Hypothalamus (tissue), 51 donors: ENCODE measurements at places on chromosomes 5 and 9.

DNA sequence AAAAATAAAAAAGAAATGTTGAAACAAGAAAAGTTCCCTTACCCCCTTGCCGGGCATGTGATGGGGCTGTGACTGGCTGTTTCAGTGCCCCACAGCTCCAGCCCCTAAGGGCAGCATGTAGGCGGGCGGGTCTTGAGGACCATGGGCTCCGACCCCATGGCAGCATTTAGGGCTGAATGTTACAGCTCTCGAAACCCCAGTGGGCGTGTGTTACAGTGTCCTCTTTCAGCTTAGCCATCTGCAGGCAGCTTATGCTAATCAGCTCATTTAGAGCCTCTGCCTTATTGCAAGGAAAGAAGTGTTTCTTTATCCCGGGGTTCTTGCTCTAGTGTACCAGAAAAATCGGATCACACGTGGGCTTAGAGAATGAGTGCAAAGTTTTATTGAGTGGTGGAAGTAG is 497.4 kb upstream of the CYLC2 start:
- DNase-seq, result no peak

GRCh38 chr9:131148966-131149687 is 23.7 kb downstream of the NUP214 start:
- no peak for DNase-seq

- DNase-seq, result no peak
Observed at GRCh38 chr9:93955111-93955980, at the start of gene BARX1. TSS of gene BARX1 (minus strand) at chr9:93955355. CDS start at chr9:93955146, 209 bp downstream.

- DNase-seq, result no peak
Observed at GRCh38 chr9:86281593-86282076, 703 bp downstream of the ISCA1 start.

- no peak for DNase-seq
Observed at GRCh38 chr9:131668439-131669268, 71.2 kb downstream of the RAPGEF1 start.

DNA sequence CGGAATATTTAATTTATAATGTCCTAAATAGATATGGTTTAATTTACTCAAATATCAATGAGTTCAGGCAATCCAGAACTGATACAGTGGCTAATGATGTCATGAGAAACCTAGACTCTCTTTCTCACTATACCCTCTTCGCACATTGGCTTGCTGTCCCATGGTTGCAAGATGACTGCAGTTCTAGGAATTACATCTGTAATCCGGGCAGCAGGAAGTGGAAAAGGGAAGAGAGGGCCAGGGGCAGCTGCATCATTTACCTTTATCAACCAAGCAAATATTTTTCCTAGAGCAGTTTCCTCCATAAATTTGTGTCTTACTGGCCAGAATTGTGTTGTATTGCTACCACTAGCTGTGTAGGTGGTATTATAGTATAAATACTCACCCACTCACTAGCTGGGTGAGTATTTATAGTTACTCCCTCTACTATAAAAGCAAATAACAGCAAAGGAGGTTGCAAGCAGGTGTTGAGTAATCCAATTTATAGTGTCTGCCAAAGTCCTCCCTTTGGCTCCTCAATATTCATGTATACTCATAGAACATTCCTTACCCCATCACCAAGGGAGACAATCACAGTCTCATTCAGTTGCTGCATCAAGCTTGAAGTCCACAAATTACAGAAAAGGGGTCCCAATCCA is 168.8 kb downstream of the DROSHA start:
- no peak for DNase-seq

GRCh38 chr5:169993485-169993790 is 13.1 kb upstream of the INSYN2B start:
- DNase-seq, result no peak

- DNase-seq, result no peak
Observed at GRCh38 chr5:62152394-62153087, 153.5 kb upstream of the KIF2A start.

DNA sequence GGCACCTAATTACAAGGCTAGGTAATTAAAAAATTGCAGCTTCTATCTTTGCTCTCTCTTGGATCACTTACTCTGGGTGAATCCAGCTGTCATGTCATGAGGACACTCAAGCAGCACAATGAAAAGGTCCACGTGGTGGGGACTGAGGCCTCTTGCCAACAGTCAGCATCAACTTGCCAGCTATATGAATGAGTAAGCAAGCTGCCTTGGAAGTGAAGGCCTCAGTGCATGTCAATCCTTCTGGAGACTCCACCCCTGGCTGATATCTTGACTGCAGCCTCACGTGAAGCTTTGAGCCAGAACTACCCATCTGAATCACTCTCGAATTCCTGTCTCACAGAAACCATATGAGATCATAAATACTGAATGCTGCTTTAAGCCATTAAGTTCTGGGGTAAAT is 140.5 kb downstream of the SNX18 start:
- no peak for DNase-seq

DNA sequence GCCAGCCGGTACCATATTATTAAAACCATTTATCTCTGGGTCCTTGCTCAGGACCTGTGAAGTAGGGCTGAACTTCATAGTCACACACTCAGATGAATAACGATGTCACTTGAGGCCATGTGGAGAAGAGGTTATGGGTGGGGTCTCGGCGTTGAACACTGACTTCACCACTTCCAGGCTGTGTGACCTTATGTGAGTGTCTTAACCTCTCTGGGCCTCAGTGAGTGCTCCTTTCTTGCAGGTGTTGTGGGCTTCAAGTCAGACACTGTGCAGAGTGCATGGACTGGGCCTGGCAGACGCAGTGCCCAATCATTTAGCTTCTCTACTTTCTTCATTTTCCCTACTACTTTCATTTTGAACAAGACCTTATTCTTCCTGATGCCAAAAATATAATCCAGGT is 278.8 kb downstream of the PBX3 start:
- no peak for DNase-seq

DNA sequence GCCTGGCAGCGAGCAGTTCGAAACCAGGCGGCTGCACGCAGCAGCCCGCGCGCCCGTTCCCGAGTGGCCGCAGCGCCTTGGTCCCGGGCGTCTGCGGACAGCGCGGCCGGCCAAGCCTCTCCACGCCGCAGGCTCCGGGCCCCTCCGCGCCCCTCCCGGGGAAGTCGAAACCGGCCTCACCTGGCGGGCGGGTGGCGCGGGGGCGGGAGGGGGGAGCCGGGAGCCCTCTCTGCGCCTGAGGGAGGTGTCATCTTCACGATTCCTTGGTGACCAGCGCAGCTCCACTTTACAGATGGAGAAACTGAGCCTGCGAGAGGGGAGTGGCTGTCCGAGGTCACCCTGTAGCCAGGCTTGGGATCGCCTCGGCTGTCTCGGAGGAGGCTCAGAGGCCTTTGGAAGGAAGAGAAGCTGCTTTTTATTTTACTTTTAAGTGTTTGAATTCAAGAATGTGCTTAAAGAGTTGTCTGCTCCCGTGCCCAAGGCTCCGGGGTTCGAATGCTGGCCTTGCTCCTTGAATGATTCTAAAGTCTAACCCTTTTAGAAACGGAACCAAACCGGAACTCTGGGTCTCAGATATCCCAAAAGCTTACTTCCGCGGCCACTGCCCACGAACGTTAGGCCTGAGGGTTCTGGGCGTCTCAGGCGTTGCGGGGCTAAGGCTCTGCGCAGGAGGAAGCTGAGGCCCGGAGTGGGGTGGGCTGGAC is 662 bp downstream of the SUSD3 start:
- no peak for DNase-seq

DNA sequence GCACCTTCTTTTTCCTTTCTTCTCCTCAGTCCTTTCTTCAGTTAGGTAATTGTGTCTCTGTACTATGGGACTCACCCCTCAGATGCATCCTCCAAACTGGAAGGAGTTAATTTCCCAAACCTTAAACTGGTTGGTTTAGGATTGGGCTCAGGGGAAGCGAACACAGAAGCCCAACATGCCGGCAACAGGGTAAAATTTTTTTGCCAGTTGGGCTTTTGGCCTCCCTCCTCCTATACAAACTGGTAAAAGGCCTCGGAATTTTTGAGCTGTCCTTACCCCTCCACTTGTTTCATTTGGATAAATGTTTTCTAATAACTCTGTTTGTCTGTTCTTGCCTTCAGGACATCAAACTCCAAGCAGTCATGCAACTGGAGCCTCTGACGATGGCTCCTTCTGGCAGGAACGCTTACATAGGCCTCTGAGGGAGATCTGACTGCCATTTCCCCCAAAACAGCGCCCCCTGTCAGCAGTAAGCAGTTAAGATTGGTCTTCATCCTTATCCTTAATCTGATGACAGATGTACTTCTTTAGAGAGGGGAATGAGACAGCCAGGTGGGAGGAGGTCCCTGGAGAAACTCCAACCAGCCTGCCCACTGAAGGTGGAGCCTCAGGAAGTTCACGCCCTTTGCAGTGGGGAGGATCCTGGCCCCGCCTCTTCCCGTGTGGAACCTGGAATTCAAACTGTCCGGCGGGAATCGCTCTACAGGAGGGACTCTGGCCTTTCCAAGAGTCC is 57.8 kb upstream of the SPINK5 start:
- no peak for DNase-seq

GRCh38 chr5:135493406-135494180 is 41.4 kb upstream of the TIFAB start:
- no peak for DNase-seq

- no peak for DNase-seq
Observed at GRCh38 chr5:76445830-76446229, 42.7 kb downstream of the IQGAP2 start.

- DNase-seq, result peak; percentile 15
Observed at GRCh38 chr9:13607481-13608441, 328.3 kb upstream of the MPDZ start.

- no peak for DNase-seq
Observed at GRCh38 chr5:143176048-143176447, 227.4 kb downstream of the NR3C1 start.

GRCh38 chr9:14249527-14249926 is 64.4 kb downstream of the NFIB start:
- no peak for DNase-seq

GRCh38 chr9:36798350-36799065 is 225.8 kb downstream of the MELK start:
- peak; percentile 30 for DNase-seq

- no peak for DNase-seq
Observed at GRCh38 chr5:138109463-138110265, 25.8 kb downstream of the WNT8A start.

DNA sequence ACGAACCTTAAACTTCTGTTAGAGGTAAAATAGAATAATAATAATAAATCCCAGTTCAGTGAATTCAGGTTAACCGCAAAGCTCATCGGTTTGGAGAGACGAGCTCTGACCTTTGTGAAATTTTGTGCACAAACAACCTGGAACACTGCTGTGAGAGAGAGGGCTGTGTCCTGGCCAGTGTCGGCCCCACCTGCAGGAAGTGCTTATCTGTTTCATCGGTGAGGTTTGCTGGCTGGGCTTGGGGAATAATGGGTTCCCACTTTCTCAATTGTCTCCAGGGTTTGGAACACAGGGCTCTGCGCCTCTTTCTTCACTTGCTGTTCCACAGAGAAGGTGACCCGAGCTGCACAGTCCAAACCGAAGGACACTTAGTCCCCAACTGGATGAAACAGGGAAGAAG is 19.3 kb upstream of the CLPTM1L start:
- no peak for DNase-seq
